ENCODE measurements at places on chromosomes 7 and 10. TPM values are rescaled to one million over a fixed set of nuclear protein-coding genes. Genes with fewer than 3 reads are reported as not detected.
A peak's percentile ranks its signal among the peaks of the same experiment; 100 is the strongest.

- no peak for DNase-seq
- H3K27ac ChIP-seq = peak overlapping the region; percentile 74
- no peaks in the 10 kb centered on the region for H3K36me3 ChIP-seq
These were observed 12.5 kb downstream of the GRK5 start for GRCh38 chr10:119219871-119220270.

DNA sequence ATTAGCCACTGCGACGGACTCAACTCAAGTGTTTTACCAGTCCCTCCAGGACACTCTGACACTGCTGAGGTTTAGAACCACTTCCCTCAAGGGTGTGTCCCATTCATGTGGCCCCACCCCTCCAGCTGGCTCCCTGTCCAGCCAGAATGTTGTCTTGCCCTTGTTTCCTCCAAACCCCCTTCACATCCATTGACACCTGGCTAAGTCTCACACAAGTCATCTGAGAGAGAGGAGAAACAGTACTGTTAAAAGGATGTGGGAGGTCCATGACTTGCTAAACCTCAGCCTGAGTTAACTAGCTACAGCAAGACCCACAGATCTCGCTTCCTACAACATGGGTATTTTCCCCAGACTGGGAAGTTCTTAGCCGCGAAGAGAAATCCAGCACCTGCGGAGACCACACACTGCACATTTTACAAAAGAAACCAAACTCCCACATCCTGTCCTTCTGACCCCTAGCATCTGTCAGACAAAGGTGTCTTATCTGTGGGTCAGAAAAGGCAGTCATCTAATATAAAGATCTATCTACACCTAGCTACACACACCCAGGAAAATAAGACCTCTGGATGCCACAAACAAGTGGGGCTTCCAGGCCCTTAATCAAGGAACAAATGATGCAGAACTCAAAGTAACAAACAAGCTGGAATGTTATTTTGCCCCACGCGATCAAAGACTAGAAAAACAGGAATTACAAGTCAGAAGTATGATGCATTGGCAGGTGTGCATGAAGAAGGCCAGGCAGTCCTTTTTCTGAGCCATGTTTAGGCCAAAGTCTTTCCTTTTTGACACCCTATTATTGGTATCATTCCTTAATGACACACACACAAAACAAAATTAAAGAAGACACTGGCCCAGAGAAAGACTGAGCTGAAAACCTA, 13.9 kb downstream of the OSBPL3 start:
- H3K4me3 ChIP-seq = no peak overlapping the region
- no peaks in the 10 kb centered on the region for H3K27me3 ChIP-seq
- peaks cover 20% of the 10 kb centered on the region for H3K4me1 ChIP-seq
- H3K36me3 ChIP-seq = no peaks in the 10 kb centered on the region
- DNase-seq = no peak
- H3K27ac ChIP-seq = no peak overlapping the region

DNA sequence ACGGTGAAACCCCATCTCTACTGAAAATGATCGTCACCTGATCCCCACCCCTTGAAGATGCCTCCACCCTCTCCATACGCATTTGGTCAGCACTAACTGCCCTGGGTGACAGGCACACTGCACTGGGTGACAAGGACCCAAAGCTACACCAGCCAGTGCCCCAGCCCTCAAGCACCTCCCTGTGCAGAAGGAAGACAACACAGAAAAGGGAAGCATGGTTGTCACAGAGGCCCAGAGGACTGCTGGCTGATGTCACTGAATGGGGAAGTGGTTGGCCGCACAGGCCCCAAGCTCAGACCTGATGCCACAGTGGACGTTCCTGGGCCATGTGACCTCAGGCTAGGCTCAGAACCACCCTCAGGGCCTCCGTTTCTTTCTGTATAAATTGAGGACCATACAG, 4.2 kb upstream of the PILRA start:
- DNase-seq = peak; percentile 84
- no peaks in the 10 kb centered on the region for H3K27me3 ChIP-seq
- no peak overlapping the region for H3K4me3 ChIP-seq
- peak overlapping the region; percentile 74 for H3K27ac ChIP-seq
- H3K4me1 ChIP-seq = peaks cover 8% of the 10 kb centered on the region

POMZP3 gene
- total RNA-seq = 12.0 TPM

DNA sequence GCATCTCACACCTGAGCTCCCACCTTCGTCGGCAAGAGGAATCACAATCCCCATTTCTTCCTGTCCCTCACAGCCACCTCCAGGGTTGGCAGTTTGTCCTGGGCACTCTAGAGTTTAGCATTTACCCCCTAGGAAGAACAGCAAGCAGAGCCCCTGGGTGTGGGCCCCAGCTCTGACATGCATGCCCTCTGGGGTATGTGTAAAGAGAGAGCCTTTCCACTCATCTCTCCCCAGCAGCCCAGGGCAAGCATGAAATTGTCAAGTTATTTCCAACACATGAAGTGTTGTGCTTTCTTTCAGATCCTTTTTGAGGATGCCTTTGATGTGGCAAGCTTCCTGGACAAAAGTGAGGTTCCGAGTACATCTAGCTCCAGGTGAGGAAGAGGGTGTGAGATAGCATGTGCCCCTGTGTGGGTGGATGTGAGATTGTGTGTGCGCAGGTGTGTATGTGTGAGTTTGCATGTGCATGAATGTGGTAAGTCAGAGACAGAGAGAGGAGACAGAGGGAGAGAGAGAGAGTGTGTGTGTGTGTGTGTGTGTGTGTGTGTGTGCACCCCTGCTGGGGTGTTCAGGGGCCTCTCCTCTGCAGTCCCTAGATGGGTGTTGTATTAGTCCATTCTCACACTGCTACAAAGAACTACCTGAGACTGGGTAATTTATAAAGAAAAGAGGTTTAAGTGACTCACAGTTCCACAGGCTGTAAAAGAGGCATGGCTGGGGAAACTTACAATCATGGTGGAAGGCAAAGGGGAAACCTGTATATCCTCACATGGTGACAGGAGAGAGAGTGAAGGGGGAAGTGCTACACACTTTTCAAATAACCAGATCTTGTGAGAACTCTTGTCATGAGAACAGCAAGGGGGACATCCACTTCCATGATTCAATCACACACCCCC, 18.1 kb downstream of the STRA8 start:
- no peaks in the 10 kb centered on the region for H3K36me3 ChIP-seq
- peaks cover 16% of the 10 kb centered on the region for H3K4me1 ChIP-seq
- peak; percentile 17 for DNase-seq
- H3K4me3 ChIP-seq = no peak overlapping the region

- no peak for DNase-seq
- no peaks in the 10 kb centered on the region for H3K4me1 ChIP-seq
- no peaks in the 10 kb centered on the region for H3K27me3 ChIP-seq
- no peak overlapping the region for H3K27ac ChIP-seq
- H3K4me3 ChIP-seq = no peak overlapping the region
- no peaks in the 10 kb centered on the region for H3K36me3 ChIP-seq
These were observed 106.1 kb downstream of the ICA1 start for GRCh38 chr7:8155836-8156235.

DNA sequence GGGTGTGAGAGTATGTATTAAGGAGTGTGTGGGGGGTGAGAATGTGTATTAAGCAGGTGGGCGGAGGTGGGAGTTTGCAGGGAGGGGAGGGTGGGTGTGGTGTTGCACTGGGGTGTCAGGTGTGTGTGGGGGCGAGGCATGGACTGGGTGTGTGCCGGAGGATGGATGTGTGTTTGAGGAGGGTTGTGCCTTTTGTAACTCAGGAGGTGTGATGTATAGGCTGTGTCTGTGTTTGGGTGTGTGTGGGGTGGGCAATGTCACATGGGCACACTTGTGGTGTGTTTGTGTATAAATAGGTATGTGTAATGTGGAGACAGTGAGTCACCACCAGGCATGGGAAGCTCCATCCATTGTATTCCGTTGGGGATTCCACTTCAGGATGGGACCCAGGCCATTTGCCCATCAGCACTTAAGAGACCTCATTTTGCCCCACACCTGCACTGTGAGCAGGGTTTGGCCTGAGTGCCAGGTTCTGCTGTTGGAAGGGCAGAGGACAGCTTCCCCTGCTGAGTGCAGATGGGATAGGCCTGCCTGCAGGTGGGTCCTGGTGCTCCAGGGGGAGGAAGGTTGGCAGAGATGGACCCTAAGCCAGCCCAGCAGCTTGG, 5.8 kb downstream of the UNC5B start:
- DNase-seq = no peak
- peaks cover 27% of the 10 kb centered on the region for H3K4me1 ChIP-seq
- H3K4me3 ChIP-seq = peak overlapping the region; percentile 65
- H3K27ac ChIP-seq = no peak overlapping the region
- no peaks in the 10 kb centered on the region for H3K27me3 ChIP-seq

SAMD9L gene
- 46.5 TPM for total RNA-seq

- peak overlapping the region; percentile 27 for H3K4me3 ChIP-seq
- no peak overlapping the region for H3K27ac ChIP-seq
- peaks cover 21% of the 10 kb centered on the region for H3K4me1 ChIP-seq
- H3K27me3 ChIP-seq = no peaks in the 10 kb centered on the region
- no peaks in the 10 kb centered on the region for H3K36me3 ChIP-seq
- no peak for DNase-seq
These were observed 26.2 kb downstream of the TASOR2 start for GRCh38 chr10:5710859-5711258.

- H3K27me3 ChIP-seq = no peaks in the 10 kb centered on the region
- no peaks in the 10 kb centered on the region for H3K36me3 ChIP-seq
- no peaks in the 10 kb centered on the region for H3K4me1 ChIP-seq
- DNase-seq = no peak
These were observed 172.4 kb downstream of the FZD1 start for GRCh38 chr7:91436655-91437054.

TSPAN14 gene
- total RNA-seq = 157 TPM

- H3K4me1 ChIP-seq = peaks cover 7% of the 10 kb centered on the region
- H3K27ac ChIP-seq = no peak overlapping the region
- no peak for DNase-seq
- peaks cover 51% of the 10 kb centered on the region for H3K27me3 ChIP-seq
- no peaks in the 10 kb centered on the region for H3K36me3 ChIP-seq
These were observed 1.4 kb downstream of the PLPP4 start for GRCh38 chr10:120458432-120458831.

- no peaks in the 10 kb centered on the region for H3K27me3 ChIP-seq
- H3K4me3 ChIP-seq = no peak overlapping the region
- no peak overlapping the region for H3K27ac ChIP-seq
- DNase-seq = no peak
- no peaks in the 10 kb centered on the region for H3K4me1 ChIP-seq
- no peaks in the 10 kb centered on the region for H3K36me3 ChIP-seq
These were observed 186.8 kb upstream of the AUTS2 start for GRCh38 chr7:69411466-69411865.

GPR146 gene
- total RNA-seq = 40.0 TPM

DNA sequence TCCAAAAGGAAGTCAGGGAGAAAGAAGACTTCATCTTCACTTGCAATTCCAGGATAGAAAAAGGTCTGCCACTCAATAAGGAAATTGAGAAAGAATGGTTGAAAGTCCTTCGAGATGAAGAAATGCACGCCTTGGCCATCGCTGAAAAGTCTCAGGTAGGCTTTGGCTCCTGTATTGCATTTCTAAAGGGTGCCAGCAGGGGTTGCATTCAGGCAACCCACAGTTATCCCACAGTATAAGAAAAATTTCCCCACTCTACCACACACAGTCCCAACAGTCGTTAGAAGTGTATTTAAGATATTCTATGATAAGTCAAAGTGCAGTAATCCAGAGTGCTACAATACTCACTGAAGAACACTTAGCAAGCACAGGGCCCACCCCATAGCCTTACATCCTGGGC, 93.4 kb upstream of the FGL2 start:
- no peak overlapping the region for H3K27ac ChIP-seq
- no peak for DNase-seq
- H3K36me3 ChIP-seq = no peaks in the 10 kb centered on the region
- no peaks in the 10 kb centered on the region for H3K27me3 ChIP-seq
- H3K4me3 ChIP-seq = no peak overlapping the region
- H3K4me1 ChIP-seq = peaks cover 4% of the 10 kb centered on the region

ADCY1 gene
- 3.9 TPM for total RNA-seq
